Chondrocyte (in vitro differentiated cells): ENCODE measurements at places on chromosomes 4 and X. TPM values are rescaled to one million over a fixed set of nuclear protein-coding genes. Genes with fewer than 3 reads are reported as not detected.

Gene ADH1A
- not detected in 3 replicates for total RNA-seq

Gene MAGEB5
- not detected in 3 replicates for total RNA-seq

Gene PRPS2
- 9.6 to 17.2 TPM (median 9.9 TPM) in 3 replicates for total RNA-seq

Gene NSDHL
- total RNA-seq, result 18.1 to 20.3 TPM (median 18.7 TPM) in 3 replicates

Gene GPAT3
- total RNA-seq, result 0.07 to 0.17 TPM (median 0.15 TPM) in 3 replicates

Gene CCNA2
- total RNA-seq, result 8.2 to 10.3 TPM (median 9.3 TPM) in 3 replicates

Gene GPRASP1
- total RNA-seq, result 2.1 to 3.6 TPM (median 2.2 TPM) in 3 replicates

Gene SSX2
- not detected in 3 replicates for total RNA-seq

Gene VEGFD
- total RNA-seq, result 0.20 to 0.39 TPM in 2 of 3 replicates, not detected in the other

- no peak for DNase-seq
- H3K27me3 ChIP-seq, result no peaks in the 10 kb centered on the region
- no peak overlapping the region for H3K27ac ChIP-seq
- H3K4me1 ChIP-seq, result no peaks in the 10 kb centered on the region
Observed at GRCh38 chrX:64894454-64895038, 81.7 kb downstream of the ZC4H2 start.

GRCh38 chr4:107392951-107393350 lies 327.1 kb downstream of the PAPSS1 start:
- H3K4me1 ChIP-seq, result peaks cover 28% of the 10 kb centered on the region
- no peaks in the 10 kb centered on the region for H3K27me3 ChIP-seq
- no peaks in the 10 kb centered on the region for H3K36me3 ChIP-seq
- no peak overlapping the region for H3K27ac ChIP-seq

- H3K4me1 ChIP-seq, result no peaks in the 10 kb centered on the region
- no peaks in the 10 kb centered on the region for H3K36me3 ChIP-seq
- no peaks in the 10 kb centered on the region for H3K27me3 ChIP-seq
- no peak overlapping the region for H3K4me3 ChIP-seq
- no peak for DNase-seq
- no peak overlapping the region for H3K27ac ChIP-seq
Observed at GRCh38 chr4:163110442-163110841, 56.2 kb downstream of the NAF1 start.

DNA sequence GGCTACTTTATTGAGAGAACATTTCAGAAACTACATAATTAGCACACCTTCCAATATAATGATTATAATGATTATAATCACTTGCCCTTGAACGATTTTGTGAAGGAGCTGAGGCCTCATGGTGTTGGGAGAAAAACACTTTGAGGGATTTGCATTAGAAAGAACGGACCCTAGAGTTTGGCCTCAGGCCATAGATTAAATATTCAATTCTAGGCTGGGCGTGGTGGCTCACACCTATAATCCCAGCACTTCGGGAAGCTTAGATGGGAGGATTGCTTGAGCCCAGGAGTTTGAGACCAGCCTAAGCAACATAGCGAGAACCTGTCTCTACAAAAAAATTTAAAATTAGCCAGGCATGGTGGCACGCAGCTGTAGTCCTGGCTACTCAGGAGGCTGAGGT lies 12.9 kb upstream of the PRKG2 start:
- no peak for DNase-seq
- H3K4me1 ChIP-seq, result no peaks in the 10 kb centered on the region
- H3K27ac ChIP-seq, result no peak overlapping the region
- peaks cover 5% of the 10 kb centered on the region for H3K27me3 ChIP-seq
- no peaks in the 10 kb centered on the region for H3K36me3 ChIP-seq
- no peak overlapping the region for H3K4me3 ChIP-seq

DNA sequence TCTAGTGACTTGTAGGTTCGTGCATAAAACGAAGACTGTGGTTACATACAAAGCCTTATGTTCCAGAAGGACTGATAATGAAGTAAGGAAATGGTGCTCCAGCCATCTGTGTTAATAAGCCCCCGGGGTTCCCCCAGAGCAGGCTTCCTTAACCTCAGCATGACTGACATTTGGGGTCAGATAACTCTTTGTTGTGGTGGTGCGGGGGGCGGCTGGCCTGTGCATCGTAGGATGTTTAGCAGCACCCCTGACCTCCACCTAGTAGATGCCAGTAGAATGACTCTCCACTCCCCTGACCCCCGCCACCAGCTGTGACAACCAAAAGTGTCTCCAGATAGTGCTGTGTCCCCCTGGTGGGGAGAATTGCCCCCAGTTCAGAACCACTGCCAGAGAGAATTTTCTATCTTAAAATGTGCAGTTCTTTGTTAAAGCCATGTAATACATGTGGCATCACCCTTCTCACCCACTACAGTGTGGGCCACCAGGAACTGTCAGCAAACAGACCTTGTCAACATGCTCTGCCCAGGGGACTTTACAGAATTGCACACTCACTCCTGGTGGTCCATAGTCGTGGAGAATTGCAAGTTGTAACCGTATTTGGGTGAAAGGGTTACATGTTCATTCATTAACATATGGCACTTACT lies 7.5 kb downstream of the SH3KBP1 start:
- H3K27ac ChIP-seq, result no peak overlapping the region
- H3K27me3 ChIP-seq, result no peaks in the 10 kb centered on the region
- H3K36me3 ChIP-seq, result no peaks in the 10 kb centered on the region
- H3K4me3 ChIP-seq, result no peak overlapping the region
- peaks cover 23% of the 10 kb centered on the region for H3K4me1 ChIP-seq

GRCh38 chr4:73540826-73541225 lies 59.3 kb downstream of the AFM start:
- no peak overlapping the region for H3K27ac ChIP-seq
- no peaks in the 10 kb centered on the region for H3K4me1 ChIP-seq
- DNase-seq, result no peak
- H3K4me3 ChIP-seq, result no peak overlapping the region
- H3K27me3 ChIP-seq, result peaks cover 37% of the 10 kb centered on the region

- peaks cover 4% of the 10 kb centered on the region for H3K36me3 ChIP-seq
- H3K27ac ChIP-seq, result no peak overlapping the region
- H3K4me1 ChIP-seq, result no peaks in the 10 kb centered on the region
- no peaks in the 10 kb centered on the region for H3K27me3 ChIP-seq
Observed at GRCh38 chrX:16559206-16559619, 90.7 kb upstream of the S100G start.

GRCh38 chr4:23923840-23924239 lies 34.0 kb upstream of the PPARGC1A start:
- peaks cover 12% of the 10 kb centered on the region for H3K4me1 ChIP-seq
- H3K27me3 ChIP-seq, result peaks cover 12% of the 10 kb centered on the region
- no peak for DNase-seq
- H3K36me3 ChIP-seq, result no peaks in the 10 kb centered on the region

DNA sequence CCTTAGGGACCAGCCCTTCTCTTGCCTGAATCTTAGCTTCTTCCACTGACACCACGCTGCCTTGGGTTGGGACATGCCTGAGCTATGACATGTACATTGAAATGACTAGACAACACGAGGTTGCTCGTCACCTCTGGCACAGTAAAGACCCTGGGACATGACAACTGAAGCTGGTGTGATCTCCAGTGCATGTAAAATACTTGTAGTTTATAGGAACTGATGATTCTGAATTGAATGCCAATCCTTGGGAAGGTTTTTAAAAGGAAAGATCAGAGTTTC lies 100.7 kb upstream of the PGRMC2 start:
- no peaks in the 10 kb centered on the region for H3K27me3 ChIP-seq
- no peak for DNase-seq
- peak overlapping the region; percentile 56 for H3K27ac ChIP-seq
- no peak overlapping the region for H3K4me3 ChIP-seq
- H3K4me1 ChIP-seq, result peaks cover 71% of the 10 kb centered on the region
- H3K36me3 ChIP-seq, result no peaks in the 10 kb centered on the region

DNA sequence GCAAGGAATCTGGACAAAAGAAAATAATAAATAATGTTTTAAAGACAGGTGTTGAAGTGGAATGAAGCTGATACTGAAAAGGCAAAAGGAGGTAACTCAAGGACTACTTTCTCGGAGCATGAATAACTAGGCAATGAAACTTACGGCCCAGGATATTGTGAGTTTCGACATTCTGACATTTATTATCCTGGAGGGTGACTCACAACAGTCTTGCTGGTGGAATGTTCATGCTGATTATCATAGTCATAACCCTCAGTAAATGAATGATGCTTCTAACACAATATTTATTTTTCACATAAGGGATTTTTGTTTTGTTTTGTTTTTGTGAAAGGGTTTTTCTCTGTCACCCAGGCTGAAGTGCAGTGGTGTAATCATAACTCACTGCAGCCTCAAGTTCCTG lies 147.0 kb upstream of the HPGD start:
- no peak overlapping the region for H3K27ac ChIP-seq
- H3K4me1 ChIP-seq, result no peaks in the 10 kb centered on the region
- DNase-seq, result no peak
- H3K36me3 ChIP-seq, result no peaks in the 10 kb centered on the region
- peaks cover 22% of the 10 kb centered on the region for H3K27me3 ChIP-seq

GRCh38 chr4:130336585-130337217 lies 1240.7 kb downstream of the C4orf33 start:
- no peak overlapping the region for H3K27ac ChIP-seq
- H3K4me1 ChIP-seq, result no peaks in the 10 kb centered on the region
- H3K36me3 ChIP-seq, result no peaks in the 10 kb centered on the region
- no peak overlapping the region for H3K4me3 ChIP-seq
- no peak for DNase-seq
- H3K27me3 ChIP-seq, result peaks cover 5% of the 10 kb centered on the region

DNA sequence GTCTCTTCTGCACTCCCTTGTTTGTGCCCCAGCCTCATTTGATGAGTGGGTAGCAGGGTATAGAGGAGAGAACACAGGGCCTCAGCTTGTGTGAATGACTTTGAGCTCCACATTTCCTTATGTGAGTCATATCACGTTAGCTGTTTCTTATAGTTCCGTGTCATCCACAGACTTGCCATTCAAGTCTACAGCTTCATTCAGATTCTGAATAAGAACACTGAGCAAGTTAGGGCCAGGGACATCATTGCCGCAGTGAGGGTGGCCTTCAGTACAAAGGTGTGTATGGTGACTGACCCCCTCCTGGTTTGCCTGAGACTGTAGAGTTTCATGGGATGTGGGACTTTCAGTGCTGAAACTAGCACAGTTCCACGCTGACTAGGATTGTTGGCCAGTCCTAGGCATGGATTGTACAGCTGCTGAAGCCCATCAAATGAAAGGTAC lies 23.6 kb downstream of the KLF3 start:
- no peak overlapping the region for H3K4me3 ChIP-seq
- H3K27me3 ChIP-seq, result no peaks in the 10 kb centered on the region
- no peak for DNase-seq
- peaks cover 33% of the 10 kb centered on the region for H3K36me3 ChIP-seq

DNA sequence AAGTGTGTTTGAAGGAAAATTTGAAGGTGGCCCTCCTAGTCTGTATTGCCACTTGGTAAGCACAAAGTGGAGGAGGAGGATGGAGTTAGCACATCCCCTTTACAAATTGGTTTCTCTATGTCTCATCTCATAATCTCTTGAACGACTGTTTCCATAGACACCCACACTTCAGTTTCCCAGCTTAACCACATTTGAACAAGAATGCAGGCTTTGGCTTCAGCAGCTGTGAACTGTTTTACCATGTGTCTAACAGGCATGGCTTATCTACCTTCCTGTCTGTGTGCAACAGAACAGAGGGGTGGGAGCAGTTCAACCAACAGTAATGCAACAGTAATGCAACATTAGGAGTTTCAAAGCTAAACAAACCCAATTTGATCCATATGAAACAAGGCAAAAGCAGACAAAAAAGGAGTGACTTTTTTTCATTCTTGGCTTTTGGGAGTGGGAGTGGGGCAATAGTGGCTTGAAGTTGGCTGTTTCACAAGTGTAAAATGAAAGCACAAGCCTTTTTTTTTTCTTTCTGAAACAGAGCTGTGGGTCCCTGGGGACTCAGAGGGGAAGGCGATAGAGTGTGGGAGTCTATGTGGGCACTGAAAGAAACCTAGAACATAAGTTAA lies 108.0 kb downstream of the ITM2A start:
- H3K4me3 ChIP-seq, result no peak overlapping the region
- no peak overlapping the region for H3K27ac ChIP-seq
- no peaks in the 10 kb centered on the region for H3K27me3 ChIP-seq
- DNase-seq, result no peak
- H3K36me3 ChIP-seq, result no peaks in the 10 kb centered on the region
- no peaks in the 10 kb centered on the region for H3K4me1 ChIP-seq

DNA sequence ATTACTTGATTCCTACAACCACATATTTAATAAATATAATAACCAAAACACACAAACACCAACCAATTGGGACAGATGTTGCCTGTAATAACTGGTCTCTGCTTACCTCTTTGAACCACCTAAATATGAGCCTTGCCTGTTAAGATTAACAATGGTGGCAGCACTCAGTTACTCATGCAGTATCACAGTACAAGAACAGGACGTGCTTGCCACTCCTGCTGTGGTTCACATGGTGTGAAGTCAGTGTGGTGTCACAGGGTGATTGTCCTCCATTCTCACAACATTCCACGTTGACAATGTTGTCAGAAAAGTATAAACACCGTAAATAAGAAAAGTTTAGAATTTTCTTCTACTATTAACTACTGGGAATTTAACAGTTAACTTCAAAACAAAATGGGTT lies 365.0 kb downstream of the PPP3CA start:
- DNase-seq, result no peak
- H3K4me1 ChIP-seq, result peaks cover 35% of the 10 kb centered on the region
- no peaks in the 10 kb centered on the region for H3K27me3 ChIP-seq
- H3K4me3 ChIP-seq, result no peak overlapping the region
- no peaks in the 10 kb centered on the region for H3K36me3 ChIP-seq

GRCh38 chrX:100863326-100863864 lies 10.8 kb downstream of the NOX1 start:
- peaks cover 6% of the 10 kb centered on the region for H3K27me3 ChIP-seq
- DNase-seq, result no peak
- H3K36me3 ChIP-seq, result no peaks in the 10 kb centered on the region
- H3K4me1 ChIP-seq, result peaks cover 10% of the 10 kb centered on the region

- H3K4me3 ChIP-seq, result no peak overlapping the region
- peaks cover 2% of the 10 kb centered on the region for H3K27me3 ChIP-seq
- no peaks in the 10 kb centered on the region for H3K4me1 ChIP-seq
- H3K27ac ChIP-seq, result no peak overlapping the region
Observed at GRCh38 chr4:42843694-42844093, 48.8 kb upstream of the GRXCR1 start.

DNA sequence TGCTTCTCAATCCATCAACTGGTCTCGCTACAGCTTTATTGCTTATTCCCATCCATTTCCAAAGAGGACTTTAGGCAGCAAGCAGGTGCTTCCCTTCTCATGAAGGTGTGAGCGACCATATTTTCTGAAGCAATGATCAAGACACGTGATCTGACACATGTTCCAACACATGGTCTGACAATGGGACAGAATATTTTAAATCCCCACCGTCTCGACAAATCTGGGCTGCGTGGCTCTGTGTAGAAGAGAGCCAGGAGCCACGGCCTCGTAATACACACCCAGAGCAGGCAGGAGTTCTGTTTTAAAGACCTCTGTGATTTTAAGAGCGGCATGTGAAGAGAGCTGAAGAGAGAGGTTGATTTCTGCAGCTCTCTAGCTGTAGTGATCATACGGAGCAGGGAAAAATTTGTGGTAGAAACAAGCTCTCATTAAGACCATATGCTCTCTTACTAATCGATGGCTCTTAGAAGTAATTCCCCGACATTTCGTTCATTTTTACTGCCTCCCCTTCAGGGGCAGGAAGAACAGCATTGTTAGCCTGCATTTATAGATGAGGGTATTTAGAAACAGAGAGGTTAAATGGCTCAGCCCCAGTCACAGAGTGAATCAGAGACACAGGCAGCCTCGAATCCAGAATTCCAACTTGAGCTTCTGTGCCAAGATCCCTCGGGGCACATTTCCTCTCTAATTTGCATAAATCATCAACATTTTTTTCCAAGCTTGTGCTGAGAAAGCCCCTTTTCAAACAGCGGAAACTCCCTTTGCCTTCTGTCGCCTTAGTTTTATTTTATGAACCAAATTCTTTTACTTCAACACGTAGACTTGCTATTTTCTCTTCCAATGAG lies 91.0 kb upstream of the BCOR start:
- DNase-seq, result no peak
- no peak overlapping the region for H3K4me3 ChIP-seq
- peaks cover 6% of the 10 kb centered on the region for H3K4me1 ChIP-seq
- no peak overlapping the region for H3K27ac ChIP-seq
- peaks cover 4% of the 10 kb centered on the region for H3K36me3 ChIP-seq
